ENCODE measurements at places on chromosomes 2 and 18. TPM values are rescaled to one million over a fixed set of nuclear protein-coding genes. Genes with fewer than 3 reads are reported as not detected.

The TCF4 gene
- total RNA-seq: 43.1 TPM

The TMEFF2 gene
- 2.2 TPM for total RNA-seq

The LDLRAD4 gene
- total RNA-seq: 0.36 TPM

The HTR2B gene
- not detected for total RNA-seq

The NT5DC4 gene
- not detected for total RNA-seq

The VIL1 gene
- total RNA-seq: not detected

The RTTN gene
- total RNA-seq: 5.9 TPM

The FBXO41 gene
- 0.32 TPM for total RNA-seq

The DGUOK gene
- 28.4 TPM for total RNA-seq

The CEP192 gene
- total RNA-seq: 11.7 TPM

The DNAJC5G gene
- total RNA-seq: not detected
